CD4-positive, alpha-beta T cell (primary cell): ENCODE measurements at places on chromosomes 2 and 18. TPM values are rescaled to one million over a fixed set of nuclear protein-coding genes. Genes with fewer than 3 reads are reported as not detected.

DNA sequence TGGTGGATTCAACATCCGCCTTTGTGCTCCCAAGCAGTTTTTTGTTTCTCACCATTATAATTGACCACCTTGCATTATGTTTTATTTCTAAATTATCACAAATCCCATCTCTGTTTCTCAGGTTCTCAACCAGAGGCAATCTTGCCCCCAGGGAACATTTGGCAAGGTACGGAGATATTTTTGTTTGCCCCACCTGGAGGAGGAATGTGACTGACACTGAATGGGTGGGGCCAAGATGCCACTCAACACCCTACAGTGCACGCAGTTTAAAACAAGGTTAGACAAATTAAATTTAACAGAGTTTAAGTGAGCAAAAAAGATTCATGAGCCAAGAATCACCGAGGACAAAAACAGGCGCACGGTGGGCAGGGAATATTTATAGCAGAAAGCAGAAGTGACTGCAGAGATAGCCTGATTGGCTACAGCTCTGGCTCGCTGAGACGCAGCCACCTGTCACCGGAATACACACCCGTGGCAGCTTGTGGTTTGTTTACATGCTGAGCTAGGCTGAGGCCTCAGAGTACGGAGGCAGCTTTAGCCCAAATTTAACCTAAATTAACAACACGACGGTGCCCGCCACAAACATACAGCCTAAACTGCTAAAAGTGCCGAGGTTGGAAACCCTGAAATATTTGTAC is 150.0 kb upstream of the ALKAL2 start:
- peak overlapping the region; percentile 64 for H3K27ac ChIP-seq
- no peaks in the 10 kb centered on the region for H3K27me3 ChIP-seq
- H3K4me1 ChIP-seq, result peaks cover 24% of the 10 kb centered on the region
- DNase-seq, result peak; percentile 61
- no peaks in the 10 kb centered on the region for H3K36me3 ChIP-seq
- H3K4me3 ChIP-seq, result peak overlapping the region; percentile 47

The FAM228A gene
- total RNA-seq, result 0.22 TPM

DNA sequence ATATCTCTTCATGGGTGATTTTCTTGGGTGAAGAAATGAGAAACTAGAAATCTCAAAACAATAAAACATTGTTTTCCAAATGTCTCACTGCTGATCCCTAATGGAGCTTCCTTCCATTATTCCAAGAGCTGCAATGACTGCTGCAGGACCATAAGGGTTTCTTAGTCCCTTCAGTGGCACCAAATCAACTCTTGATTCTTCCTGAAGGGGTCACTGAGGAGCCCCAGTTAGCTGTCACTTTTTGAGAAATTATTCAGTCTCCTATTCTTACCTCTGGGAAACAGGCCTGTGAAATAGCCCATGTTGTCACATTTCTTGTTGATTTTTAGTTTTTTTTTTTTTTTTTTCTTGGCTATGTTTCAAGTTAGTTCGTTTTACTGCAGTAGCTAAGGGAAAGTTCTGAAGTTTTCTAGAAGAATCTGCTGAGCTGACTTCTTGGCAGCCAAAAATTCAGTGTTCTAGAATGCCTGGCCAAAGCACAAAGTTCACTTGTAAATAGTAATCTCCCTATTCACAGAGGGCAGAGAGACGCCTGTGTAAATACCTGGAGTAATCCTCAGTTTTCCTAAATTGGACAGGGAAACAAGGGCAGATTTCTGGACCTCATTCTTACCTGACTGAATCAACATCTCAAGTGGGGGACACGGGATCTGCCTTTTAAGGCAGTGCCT is 480.0 kb downstream of the RIT2 start:
- H3K4me3 ChIP-seq, result no peak overlapping the region
- H3K36me3 ChIP-seq, result no peaks in the 10 kb centered on the region
- H3K27me3 ChIP-seq, result no peaks in the 10 kb centered on the region

The SLC4A5 gene
- 10.4 TPM for total RNA-seq

The POTEC gene
- total RNA-seq, result not detected

DNA sequence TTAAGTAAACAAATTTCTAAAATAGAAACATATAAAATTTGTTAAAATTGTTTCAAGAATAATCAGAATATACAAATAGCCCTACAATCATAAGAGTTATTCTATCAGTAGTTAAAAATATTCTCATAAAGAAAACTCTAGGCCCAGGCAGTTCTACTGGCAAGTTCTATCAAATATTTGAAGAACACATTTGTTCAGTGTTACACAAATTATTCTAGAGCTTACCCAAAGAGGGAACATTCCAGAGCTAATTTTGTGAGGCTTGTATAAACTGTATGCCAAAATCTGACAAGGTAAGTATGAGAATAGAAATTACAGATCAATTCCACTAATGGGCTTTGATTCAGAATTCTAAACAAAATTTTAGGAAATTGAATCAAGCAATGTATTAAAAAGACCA is 241.4 kb upstream of the FBXO11 start:
- no peaks in the 10 kb centered on the region for H3K36me3 ChIP-seq
- H3K4me3 ChIP-seq, result no peak overlapping the region
- H3K27ac ChIP-seq, result no peak overlapping the region
- no peaks in the 10 kb centered on the region for H3K27me3 ChIP-seq

The IL37 gene
- not detected for total RNA-seq

GRCh38 chr18:75497576-75498235 is 70.2 kb upstream of the SMIM21 start:
- H3K36me3 ChIP-seq, result no peaks in the 10 kb centered on the region
- peaks cover 12% of the 10 kb centered on the region for H3K27me3 ChIP-seq
- no peaks in the 10 kb centered on the region for H3K4me1 ChIP-seq
- DNase-seq, result no peak

DNA sequence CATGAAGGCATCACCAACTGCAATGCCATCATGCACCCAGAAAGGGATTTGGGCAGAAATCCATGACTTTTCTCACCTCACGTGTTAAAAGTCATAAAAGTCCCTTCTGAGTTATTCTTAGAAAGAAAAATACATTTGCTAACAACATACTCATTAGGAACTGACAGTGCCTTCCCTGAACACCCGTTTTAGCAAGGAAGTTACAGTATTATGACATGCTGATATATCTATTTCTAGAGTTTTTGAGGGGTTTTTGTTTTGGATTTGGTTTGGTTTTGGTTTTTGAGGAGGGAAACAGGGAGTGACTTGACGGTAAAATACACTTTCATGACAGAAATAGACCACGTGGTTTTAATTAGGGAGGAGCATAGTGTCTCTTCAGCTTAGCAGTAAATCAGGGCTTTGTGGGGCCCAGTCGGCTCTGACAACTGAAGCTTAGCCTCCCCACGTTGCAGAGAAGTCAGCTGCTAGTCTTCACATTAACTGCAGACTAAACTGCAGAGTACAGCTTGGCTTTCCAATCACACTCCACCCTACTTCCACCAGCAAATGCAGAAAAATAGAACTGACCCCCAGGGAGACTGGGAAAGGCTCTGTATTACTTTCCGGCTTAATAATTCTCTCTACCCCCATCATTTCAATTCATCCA is 141.4 kb downstream of the FAM124B start:
- peaks cover 2% of the 10 kb centered on the region for H3K27me3 ChIP-seq
- H3K4me3 ChIP-seq, result no peak overlapping the region
- H3K4me1 ChIP-seq, result no peaks in the 10 kb centered on the region
- no peak for DNase-seq
- no peaks in the 10 kb centered on the region for H3K36me3 ChIP-seq
- no peak overlapping the region for H3K27ac ChIP-seq

DNA sequence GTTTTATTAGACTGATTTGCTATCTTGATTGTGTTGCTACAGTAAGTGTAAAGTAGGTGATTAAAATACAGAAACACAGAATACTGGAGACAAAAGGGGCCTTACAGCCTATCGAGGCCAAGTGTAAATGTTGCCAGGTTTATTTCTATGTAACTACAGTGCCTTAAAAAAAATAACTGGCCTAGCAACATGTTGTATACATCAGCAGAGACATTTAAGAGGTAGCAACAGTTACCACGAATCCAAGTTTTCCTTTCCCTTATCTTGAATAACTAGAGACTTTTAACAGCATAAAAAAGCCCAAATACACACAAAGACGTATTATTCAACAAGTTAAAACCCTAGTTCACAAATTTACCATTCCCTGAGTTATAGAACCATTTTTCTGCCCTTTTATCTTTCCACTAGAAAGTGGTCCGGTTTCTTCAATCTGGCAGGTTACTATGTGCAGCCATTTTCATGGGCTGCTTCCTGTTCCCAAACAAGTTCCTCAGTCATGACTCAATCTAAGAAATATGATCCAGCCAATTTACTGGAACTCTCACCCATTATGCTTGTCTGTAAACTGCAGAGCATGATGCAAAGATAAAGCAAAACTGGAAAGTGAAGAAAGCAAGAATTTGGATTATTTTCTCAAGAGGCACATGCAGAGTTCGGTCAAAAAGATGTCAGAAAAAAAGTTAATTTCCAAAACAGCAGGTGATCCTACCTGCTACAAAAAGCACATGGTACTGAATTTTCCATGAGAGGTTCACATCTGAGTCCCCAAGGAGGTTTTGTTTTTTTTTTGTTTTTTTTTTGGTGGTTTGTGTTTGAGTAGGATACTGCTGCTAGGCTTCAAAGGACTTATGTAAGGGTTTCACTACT is 22.2 kb downstream of the NFE2L2 start:
- peaks cover 10% of the 10 kb centered on the region for H3K36me3 ChIP-seq
- peaks cover 58% of the 10 kb centered on the region for H3K4me1 ChIP-seq
- H3K27me3 ChIP-seq, result no peaks in the 10 kb centered on the region

GRCh38 chr2:109247812-109248211 is 118.8 kb downstream of the SH3RF3 start:
- no peak for DNase-seq
- no peak overlapping the region for H3K4me3 ChIP-seq
- H3K36me3 ChIP-seq, result no peaks in the 10 kb centered on the region
- no peak overlapping the region for H3K27ac ChIP-seq

DNA sequence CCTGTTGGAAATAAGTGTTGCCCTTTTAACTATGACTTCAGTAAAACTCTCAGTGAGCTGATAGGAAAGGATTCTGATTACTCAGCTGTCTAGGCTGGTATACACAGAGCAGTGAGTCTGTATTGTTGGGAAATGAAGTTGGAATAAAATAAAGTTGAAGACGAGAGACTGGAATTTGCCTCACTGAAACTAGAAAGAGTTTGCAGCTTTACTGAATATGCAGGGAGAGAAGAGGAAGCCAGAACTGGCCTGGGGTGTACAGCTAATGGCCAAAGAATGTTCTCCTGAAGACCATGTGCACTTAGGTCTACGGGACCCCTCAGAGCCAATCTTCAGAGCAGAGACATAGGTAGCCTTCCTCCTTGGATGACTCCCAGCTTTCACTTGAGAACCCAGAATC is 26.5 kb downstream of the EIF4E2 start:
- H3K27me3 ChIP-seq, result no peaks in the 10 kb centered on the region
- H3K4me3 ChIP-seq, result no peak overlapping the region
- H3K36me3 ChIP-seq, result peaks cover 51% of the 10 kb centered on the region
- no peaks in the 10 kb centered on the region for H3K4me1 ChIP-seq
- no peak for DNase-seq

- no peaks in the 10 kb centered on the region for H3K4me1 ChIP-seq
- no peak overlapping the region for H3K4me3 ChIP-seq
- no peak overlapping the region for H3K27ac ChIP-seq
- no peaks in the 10 kb centered on the region for H3K27me3 ChIP-seq
- no peaks in the 10 kb centered on the region for H3K36me3 ChIP-seq
Observed at GRCh38 chr2:164780611-164781178, 60.9 kb downstream of the COBLL1 start.

DNA sequence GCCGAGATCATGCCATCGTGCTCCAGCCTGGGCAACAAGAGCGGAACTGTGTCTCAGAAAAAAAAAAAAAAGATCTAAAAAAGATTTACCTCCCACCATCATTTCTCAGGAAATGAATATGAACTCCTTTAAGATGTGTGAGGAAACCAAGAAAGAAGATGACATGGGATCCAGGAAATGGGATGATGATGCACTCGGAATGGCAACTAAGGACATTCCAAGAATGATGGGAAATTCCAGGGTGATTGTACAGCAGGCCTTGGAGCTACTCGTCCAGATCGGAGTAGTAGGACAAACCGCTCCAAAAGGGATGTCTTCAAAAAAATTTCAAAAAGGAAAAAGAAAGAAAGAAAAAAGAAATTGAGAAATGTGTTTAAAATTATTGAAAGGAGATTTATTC is 84.9 kb upstream of the PMAIP1 start:
- no peak for DNase-seq
- no peak overlapping the region for H3K27ac ChIP-seq

DNA sequence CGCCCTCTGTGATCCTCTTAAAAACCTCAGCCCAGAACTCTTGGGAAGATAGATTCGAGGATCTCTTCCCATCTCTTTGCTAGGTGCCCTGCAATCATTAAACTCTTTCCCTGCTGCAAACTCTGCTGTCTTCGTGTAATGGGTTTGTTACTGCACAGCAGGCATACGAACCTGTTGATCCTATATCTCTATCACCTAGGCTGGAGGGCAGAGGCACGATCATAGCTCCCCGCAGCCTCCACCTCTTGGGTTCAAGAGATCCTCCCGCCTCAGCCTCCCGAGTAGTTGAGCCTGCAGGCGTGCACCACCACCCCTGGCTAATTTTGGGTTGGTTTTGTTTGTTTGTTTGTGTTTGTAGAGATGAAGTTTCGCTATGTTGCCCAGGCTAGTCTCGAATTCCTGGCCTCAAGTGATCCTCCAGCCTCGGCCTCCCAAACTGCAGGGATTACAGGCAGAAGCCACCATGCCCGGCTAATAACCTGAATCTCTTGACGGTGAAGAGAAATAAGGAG is 493 bp upstream of the BBS5 start:
- H3K27me3 ChIP-seq, result no peaks in the 10 kb centered on the region
- peaks cover 2% of the 10 kb centered on the region for H3K36me3 ChIP-seq
- DNase-seq, result no peak
- H3K4me1 ChIP-seq, result peaks cover 14% of the 10 kb centered on the region

- no peaks in the 10 kb centered on the region for H3K36me3 ChIP-seq
- no peak for DNase-seq
- H3K27ac ChIP-seq, result no peak overlapping the region
- peaks cover 36% of the 10 kb centered on the region for H3K4me1 ChIP-seq
- peaks cover 70% of the 10 kb centered on the region for H3K27me3 ChIP-seq
Observed at GRCh38 chr18:910247-910646, 5.6 kb downstream of the ADCYAP1 start.

GRCh38 chr2:15313657-15314056 is 247.5 kb downstream of the NBAS start:
- H3K27ac ChIP-seq, result no peak overlapping the region
- H3K4me3 ChIP-seq, result no peak overlapping the region
- H3K4me1 ChIP-seq, result peaks cover 22% of the 10 kb centered on the region
- no peaks in the 10 kb centered on the region for H3K36me3 ChIP-seq

The CTNNA2 gene
- not detected for total RNA-seq

DNA sequence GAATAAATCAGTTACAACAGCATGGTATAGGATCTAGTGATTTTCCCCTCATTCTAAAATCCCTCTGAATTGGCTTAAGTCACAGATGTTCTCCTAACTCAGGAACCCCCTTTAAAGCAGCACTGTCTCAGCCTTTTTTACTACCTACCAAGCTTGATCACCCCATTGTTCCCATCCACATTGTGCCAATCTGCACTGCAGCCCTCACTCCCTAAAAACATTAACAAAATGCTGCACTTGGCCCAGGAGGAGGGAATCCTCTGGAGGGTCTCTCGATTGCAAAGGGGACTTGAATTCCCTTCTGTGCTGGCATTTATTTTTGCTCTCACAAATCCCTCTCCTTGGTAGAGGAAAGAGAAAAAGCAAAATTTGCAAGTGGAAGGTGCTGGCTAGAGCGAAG is 223.0 kb downstream of the PID1 start:
- no peaks in the 10 kb centered on the region for H3K27me3 ChIP-seq
- no peak overlapping the region for H3K4me3 ChIP-seq
- no peak for DNase-seq
- H3K4me1 ChIP-seq, result no peaks in the 10 kb centered on the region
- H3K36me3 ChIP-seq, result no peaks in the 10 kb centered on the region
